ENCODE measurements at places on chromosomes 6 and 20.

- DNase-seq: no peak
Measured at GRCh38 chr6:151352410-151353396, 38.7 kb downstream of the ZBTB2 start.

GRCh38 chr6:124536842-124537191 lies 425.4 kb upstream of the RNF217 start:
- no peak for DNase-seq

GRCh38 chr20:58403272-58403671 lies 14.2 kb downstream of the VAPB start:
- DNase-seq: no peak

- no peak for DNase-seq
Measured at GRCh38 chr6:166253281-166253681, 54.9 kb downstream of the PRR18 start.

DNA sequence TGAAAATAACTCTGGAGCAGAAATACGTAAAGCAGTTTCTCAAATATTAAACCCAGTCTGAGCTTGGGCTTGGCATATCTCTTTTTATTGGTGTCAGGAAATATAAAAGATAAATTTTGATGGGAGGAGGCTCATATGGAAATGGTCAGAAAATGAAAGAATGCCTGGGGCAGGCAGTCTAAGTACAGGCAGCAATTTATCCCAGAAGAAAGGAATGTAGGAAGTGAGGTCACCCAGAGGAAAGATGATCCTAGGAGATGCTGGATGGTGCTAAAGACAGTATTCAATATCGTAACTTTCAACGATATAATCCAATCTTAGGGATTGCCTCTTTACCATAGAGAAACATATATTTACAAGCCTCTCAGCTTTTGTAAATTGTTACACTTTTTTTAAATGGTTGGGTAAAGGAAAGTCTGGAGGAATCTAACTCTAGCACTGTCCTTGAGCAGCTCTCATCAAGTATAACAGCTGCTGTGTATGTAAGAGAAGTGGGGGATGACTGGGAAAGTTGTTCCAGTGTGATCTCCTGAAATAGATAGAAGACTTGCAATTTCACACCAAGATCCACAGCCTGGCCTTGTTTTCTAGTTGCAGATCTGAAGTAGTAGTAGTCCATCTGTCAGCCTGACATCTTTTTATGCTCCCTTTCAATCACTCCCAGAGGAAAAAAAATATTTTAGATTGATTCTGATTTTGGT lies 256.9 kb upstream of the SASH1 start:
- DNase-seq: no peak

DNA sequence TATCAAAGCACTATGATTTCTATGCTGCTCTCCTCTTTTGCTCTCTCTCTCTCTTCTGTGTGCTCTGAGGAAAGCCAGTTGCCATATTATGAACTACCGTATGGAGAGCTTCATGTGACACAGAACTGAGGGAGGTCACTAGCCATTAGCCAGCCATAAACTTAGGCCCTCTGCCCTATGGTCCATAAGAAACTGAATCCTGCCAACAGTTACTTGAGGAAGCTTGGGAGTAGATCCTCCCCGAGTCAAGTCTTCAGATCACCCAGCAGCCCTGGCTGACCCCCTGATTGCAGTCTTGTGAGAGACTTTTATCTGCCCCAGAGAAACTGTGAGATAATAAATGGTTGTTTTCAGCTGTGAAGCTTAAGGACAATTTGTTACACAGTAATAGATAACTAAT lies 5.7 kb upstream of the PEX7 start:
- no peak for DNase-seq

DNA sequence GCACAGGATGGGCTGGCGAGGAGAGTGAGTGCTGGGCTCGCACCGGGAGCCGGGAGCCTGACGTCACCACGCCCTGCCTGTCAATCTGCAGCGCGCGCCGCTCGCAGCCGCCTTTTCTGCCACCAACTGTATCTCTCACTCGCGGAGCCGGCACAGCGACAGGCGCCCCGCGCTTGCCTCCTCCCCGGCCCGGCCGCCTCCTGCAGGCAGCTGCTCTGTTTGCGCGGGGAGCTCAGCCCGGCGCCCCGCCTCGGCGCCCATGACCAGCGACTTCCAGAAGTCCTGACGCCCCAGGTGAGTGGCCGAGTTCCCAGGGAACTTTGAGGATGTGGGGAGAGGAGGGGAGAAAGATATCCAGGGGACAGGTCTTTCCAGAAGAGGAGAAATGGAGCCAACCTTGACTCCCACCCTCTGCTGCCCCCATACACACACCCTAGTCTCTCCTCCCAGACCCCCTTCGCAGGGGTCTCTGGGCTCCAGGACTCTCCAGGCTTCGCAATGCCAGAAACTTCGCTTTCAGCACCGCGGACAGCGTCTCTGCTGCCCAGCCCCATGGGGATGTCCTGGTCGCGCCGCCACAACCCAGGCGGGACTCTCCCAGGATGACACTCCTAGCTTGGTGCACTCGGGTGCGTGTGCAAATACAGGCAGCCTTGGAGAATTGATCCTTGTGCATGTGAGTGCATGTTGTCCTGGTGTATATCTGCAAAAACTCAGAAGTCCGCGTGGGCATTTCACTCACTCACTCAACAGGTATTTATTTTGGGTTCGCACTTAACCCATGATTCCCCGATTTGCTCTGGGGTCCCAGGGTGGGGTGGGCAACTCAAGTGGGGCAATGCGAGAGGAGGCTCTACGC lies at the start of gene GPR6:
GPR6 (plus strand) TSS at position 138 of the 859 bp plus-strand sequence. CDS start 802 bp downstream, outside the sequence.
- no peak for DNase-seq

All from activated CD4-positive, alpha-beta T cell treated with anti-CD3 and anti-CD28 coated beads for 1 hour (primary cell).